ENCODE measurements at places on chromosomes 2 and 18. TPM values are rescaled to one million over a fixed set of nuclear protein-coding genes. Genes with fewer than 3 reads are reported as not detected.

Gene IHH
- total RNA-seq: not detected

Gene GTF2A1L
- not detected for total RNA-seq

Gene SCN1A
- not detected for total RNA-seq

GRCh38 chr2:144323946-144324345 is 196.0 kb downstream of the ZEB2 start:
- DNase-seq: no peak

GRCh38 chr2:25043241-25043867 is 1.5 kb downstream of the EFR3B start:
- no peak for DNase-seq

Data from CD8-positive, alpha-beta memory T cell (primary cell).